Sigmoid colon (tissue), 7 donors: ENCODE measurements at places on chromosomes 3 and 15. TPM values are rescaled to one million over a fixed set of nuclear protein-coding genes. Genes with fewer than 3 reads are reported as not detected.

Gene IMPG2
- polyA plus RNA-seq: 0.07 TPM

Gene UPK1B
- not detected for polyA plus RNA-seq

Gene CAPN3
- 11.4 TPM for polyA plus RNA-seq

Gene SNX22
- 8.4 TPM for polyA plus RNA-seq

Gene CHRNA5
- polyA plus RNA-seq: 0.92 TPM

Gene DAPK2
- 27.7 TPM for polyA plus RNA-seq

Gene ERICH6
- polyA plus RNA-seq: not detected

Gene ACY1
- 146 TPM for polyA plus RNA-seq

Gene OR5K2
- not detected for polyA plus RNA-seq

Gene CALML4
- polyA plus RNA-seq: 154 TPM

Gene SERPINI1
- 0.92 TPM for polyA plus RNA-seq

Gene UBA7
- 22.9 TPM for polyA plus RNA-seq

Gene C2CD4A
- polyA plus RNA-seq: under 0.01 TPM

Gene PPP2R3A
- 8.1 TPM for polyA plus RNA-seq

Gene TMEM42
- polyA plus RNA-seq: 13.8 TPM

Gene OR5H14
- polyA plus RNA-seq: not detected

Gene CXCR6
- not detected for polyA plus RNA-seq

Gene U2SURP
- 14.3 TPM for polyA plus RNA-seq

Gene HCN4
- polyA plus RNA-seq: under 0.01 TPM

Gene GHSR
- not detected for polyA plus RNA-seq

Gene SNTN
- not detected for polyA plus RNA-seq

Gene TEX9
- 3.0 TPM for polyA plus RNA-seq

Gene ACKR4
- polyA plus RNA-seq: not detected

Gene CASR
- 0.06 TPM for polyA plus RNA-seq

Gene IQSEC1
- polyA plus RNA-seq: 2.5 TPM

Gene PLSCR2
- polyA plus RNA-seq: not detected

Gene MAGEL2
- not detected for polyA plus RNA-seq

Gene COL7A1
- 1.4 TPM for polyA plus RNA-seq

Gene ECE2
- not detected for polyA plus RNA-seq

Gene KBTBD12
- polyA plus RNA-seq: 1.3 TPM

Gene CRYGS
- polyA plus RNA-seq: 2.7 TPM

Gene ACP3
- polyA plus RNA-seq: 9.6 TPM

Gene VILL
- 175 TPM for polyA plus RNA-seq

Gene GPX1
- polyA plus RNA-seq: 380 TPM

Gene DAZL
- polyA plus RNA-seq: 0.12 TPM

Gene CSTA
- polyA plus RNA-seq: 11.0 TPM

Gene GOLGA8T
- polyA plus RNA-seq: not detected

Gene PRC1
- 12.3 TPM for polyA plus RNA-seq

Gene SNURF
- polyA plus RNA-seq: 5.7 TPM

Gene GALNT15
- polyA plus RNA-seq: 8.4 TPM

Gene CACNA2D3
- polyA plus RNA-seq: 0.32 TPM

Gene GOLGA8G
- polyA plus RNA-seq: under 0.01 TPM

Gene FANCD2
- polyA plus RNA-seq: 1.4 TPM

Gene OGG1
- 16.9 TPM for polyA plus RNA-seq

Gene THPO
- polyA plus RNA-seq: not detected

Gene NUP210
- 26.4 TPM for polyA plus RNA-seq
